ENCODE measurements at places on chromosomes 1 and 21. TPM values are rescaled to one million over a fixed set of nuclear protein-coding genes. Genes with fewer than 3 reads are reported as not detected.

DNA sequence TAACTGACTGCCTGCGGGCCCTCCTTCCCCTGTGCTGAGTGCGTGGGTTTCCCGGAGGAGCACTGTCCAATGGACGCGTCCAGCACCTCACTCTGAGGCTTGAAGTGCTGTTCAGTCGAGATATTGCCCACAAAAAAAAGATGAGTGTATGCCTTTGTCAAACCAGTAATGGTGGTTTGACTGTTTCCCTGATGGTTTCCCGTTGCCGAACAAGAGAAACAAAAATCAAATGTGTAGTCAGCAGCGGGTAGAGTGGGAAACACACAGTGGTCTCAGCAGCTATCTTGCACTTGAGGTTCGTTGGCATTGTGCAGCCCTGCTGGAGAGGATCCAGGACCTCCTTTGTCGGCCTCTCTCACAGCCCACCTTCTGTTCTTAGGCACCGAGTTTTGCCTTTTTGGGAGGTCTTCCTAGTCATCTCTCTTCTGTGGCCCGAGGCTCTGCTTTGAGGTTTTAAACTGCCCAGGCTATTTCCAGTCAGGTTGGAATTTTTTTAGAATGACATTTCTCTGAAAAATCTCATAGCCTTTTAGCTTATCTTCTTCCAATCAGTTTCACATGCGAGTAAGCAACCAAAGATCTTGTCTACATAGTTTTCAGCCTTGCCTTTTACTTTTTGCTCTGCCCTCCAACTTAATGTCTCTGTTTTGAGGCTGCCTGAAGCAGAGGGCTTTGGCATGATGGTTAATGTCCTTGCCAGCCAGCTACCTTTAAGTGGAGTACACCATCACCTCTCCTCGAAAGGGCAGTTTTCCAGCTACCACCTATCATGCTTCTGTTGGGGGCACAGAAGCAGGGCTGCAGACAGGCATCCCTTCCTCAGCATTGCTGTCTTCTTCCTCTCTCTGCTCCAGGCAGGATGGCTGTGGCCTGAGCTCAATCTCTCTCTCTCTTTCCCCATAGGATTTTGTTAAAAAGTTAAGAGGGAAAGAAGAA is 132.3 kb downstream of the URB2 start:
- DNase-seq: no peak

- no peak for DNase-seq
Observed at GRCh38 chr1:32197074-32197473, 3.3 kb upstream of the CCDC28B start.

DNA sequence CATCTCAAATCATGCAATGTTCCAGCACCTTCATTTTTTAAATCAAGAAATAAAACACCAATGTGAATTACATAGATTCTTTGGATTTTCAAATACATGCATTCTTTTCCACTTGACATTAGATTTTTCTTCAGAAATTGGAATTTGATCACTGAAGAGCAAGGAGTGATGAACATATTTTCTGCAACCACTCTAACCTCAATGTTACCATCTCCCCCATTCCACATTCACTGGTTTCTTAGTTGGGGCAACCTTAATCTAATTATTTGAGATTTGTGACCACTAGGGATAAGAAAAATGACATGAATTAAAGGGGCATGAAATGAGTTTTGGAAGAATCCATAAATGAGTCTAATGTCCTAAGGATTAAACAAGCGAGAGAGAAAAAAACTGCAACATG is 168.7 kb upstream of the NR5A2 start:
- DNase-seq: no peak

- DNase-seq: peak; percentile 65
Observed at GRCh38 chr1:2174348-2175054, 20.1 kb downstream of the FAAP20 start.

- peak; percentile 67 for DNase-seq
Observed at GRCh38 chr1:203325026-203325417, 19.7 kb downstream of the BTG2 start.

DNA sequence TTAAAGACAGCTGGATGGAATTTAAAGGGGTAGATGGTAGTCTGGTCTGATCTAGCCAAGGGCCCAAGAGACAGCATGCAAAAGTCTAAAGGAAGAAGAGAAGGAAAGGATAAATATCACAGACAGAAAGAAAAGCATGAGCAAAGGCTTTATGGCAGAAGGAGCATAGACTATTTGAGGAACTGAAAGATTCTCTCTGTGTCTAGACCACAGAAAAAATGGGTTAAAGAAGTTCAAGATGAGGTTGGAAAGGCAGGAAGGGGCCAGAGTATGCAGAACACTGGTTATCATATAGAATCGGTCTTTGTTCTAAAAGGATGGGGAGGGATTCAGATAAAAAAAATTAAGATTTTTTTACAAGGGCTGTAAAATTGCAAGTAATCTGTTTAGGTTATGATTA is 136.8 kb upstream of the SGIP1 start:
- DNase-seq: no peak

GRCh38 chr1:162725301-162725837 is 65.1 kb upstream of the HSD17B7 start:
- no peak for DNase-seq

DNA sequence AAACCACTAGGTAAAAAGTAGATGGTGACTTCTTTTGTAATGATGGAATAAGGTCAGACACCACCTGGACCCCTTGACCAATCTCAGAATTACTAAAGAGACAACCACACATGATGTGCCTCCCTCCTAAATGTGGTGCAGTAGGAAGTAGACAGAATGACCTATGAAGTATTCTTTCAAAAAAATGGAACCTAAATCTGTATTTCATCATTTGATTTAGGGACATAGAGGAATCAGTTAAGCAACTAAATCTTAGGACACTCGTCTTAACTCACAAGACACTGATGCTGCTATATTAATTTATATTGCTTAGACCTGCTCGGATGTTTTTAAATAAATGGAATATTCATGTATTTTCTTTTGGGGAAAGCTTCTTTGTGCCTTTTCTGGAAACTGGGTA is 80.9 kb upstream of the IRF2BP2 start:
- DNase-seq: no peak

DNA sequence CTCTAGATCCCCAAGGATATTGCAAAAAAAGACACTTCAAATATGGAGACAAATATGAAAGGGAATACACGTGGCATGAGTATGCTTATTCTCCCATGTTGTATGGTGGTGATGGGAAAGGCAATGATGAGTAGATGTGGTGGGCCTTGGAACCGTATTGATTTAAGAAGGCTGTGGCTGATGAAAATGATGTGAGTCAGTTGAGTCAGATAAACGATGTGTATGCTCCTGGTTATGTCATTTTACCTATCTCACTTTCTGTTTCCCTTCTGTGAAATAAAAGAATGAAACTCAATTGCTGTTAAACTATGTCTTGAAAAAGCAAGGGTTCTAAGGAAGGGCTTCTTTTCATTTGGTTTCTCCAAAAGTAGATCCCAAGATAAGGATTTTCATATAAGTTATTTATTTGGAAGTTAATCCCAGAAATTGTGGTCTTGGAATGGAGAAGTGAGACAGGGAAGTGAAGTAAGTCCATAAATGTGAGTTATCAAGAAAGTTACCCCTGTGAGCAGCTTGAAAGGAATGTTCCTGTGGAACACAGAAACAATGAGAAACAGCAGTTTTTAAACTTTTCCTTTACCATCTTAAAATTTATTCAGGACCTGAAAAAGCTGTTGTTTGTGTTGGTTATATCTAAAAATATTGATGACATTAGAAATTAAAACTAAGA is 292.0 kb downstream of the DUSP10 start:
- no peak for DNase-seq

DNA sequence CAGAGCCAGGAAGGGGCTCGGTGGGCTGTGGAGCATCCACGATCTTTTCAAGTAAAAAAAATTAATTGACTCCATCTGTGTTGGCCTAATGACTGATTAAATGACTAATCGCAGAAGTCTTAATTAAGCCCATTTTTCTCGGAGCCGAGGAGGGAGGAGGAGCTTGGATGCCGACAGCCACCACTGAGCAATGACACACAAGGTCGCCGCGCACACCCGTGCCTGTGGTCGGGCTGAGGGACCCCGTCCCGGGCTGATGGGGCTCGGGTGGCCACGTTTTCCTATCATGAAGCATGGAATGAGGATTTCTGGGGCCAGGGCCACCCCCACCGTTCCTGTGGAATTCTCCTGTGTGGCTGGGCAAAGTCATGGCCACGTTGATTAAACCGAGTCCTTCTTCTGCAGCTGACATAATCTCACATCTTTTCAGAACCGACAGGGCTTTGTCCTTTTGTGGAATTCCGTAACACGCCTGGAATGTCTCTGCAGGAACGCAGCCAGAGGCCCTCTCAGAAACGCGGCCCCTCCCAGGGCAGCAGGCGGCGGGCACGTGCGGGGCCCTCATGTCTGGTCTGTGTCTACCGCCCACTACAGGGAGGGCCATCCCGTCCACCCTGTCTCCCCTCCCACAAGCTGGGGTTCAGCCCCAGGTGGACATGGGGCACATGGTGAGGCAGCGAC is 60.7 kb downstream of the MORN1 start:
- no peak for DNase-seq

DNA sequence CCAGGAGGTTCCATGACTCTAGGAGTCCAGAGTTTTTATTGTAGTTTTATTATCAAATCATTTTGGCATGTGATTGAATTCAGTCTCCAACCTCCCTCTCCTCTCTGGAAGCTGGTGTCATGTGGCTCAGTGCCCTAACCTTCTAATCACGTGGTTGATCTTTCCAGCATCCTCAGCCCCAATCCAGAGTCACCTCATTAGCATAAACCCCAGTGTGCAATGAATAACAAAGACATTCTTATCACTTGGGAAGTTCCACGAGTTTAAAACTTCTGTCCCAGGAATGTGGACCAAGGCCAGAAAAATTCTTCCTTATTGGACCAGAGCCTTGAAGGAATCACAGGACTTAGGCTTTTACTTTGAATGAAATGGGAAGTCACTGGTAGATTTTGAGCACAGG is 52.2 kb downstream of the KIRREL1 start:
- DNase-seq: no peak

- DNase-seq: no peak
Observed at GRCh38 chr1:30527511-30528140, 195.8 kb downstream of the MATN1 start.

- DNase-seq: no peak
Observed at GRCh38 chr1:90919900-90920299, 101.9 kb downstream of the ZNF644 start.

DNA sequence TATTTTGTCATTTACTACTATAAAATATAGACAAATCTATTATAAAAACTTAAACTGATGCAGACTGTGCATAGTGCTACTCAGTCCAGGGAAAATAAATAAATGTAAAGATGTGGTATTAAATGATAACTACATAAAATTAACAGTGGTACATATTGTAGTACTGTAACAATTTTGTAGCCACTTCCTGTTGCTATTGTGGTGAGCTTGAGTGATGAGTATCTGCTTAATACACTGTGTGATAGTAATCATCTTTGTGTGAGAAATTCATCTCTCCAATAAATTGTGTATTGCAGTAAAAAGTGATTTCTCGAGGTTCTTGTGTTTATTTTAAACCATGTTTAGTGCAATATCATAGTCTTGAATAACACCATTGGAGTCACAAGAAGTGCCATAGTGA is 353.4 kb upstream of the ZRANB2 start:
- no peak for DNase-seq

- no peak for DNase-seq
Observed at GRCh38 chr1:51621841-51622454, 5.1 kb downstream of the OSBPL9 start.

- no peak for DNase-seq
Observed at GRCh38 chr1:4512636-4513035, 141.8 kb upstream of the AJAP1 start.

- DNase-seq: no peak
Observed at GRCh38 chr1:42420911-42421585, 34.8 kb downstream of the ZMYND12 start.

- no peak for DNase-seq
Observed at GRCh38 chr1:240582953-240583352, 29.0 kb downstream of the GREM2 start.

DNA sequence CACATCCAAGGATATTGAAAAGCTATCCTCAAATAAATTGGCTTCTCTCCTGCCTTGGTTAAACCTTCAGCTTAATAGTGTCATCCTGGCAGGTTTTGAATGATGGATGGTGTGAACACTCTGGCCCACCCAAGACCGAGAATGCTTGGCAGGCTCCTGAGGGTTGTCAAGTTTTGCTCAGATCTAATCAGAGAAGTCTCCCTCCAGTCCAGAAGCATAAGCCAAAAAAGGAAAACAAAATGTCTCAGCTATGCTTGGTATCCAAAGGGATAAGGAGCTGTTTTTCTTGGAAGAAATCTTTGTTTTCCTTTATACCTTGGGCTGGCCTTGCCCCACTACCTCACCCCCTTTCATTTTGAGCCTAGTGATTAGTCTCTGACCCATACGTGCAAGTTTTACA is 172.7 kb downstream of the CRB1 start:
- no peak for DNase-seq

- DNase-seq: no peak
Observed at GRCh38 chr1:240691909-240692705, 80.2 kb upstream of the GREM2 start.

- no peak for DNase-seq
Observed at GRCh38 chr1:39826583-39826982, 37.9 kb upstream of the BMP8B start.

GRCh38 chr21:15199414-15200383 is 134.9 kb upstream of the NRIP1 start:
- no peak for DNase-seq

- no peak for DNase-seq
Observed at GRCh38 chr1:37404711-37405110, 69.7 kb upstream of the ZC3H12A start.

DNA sequence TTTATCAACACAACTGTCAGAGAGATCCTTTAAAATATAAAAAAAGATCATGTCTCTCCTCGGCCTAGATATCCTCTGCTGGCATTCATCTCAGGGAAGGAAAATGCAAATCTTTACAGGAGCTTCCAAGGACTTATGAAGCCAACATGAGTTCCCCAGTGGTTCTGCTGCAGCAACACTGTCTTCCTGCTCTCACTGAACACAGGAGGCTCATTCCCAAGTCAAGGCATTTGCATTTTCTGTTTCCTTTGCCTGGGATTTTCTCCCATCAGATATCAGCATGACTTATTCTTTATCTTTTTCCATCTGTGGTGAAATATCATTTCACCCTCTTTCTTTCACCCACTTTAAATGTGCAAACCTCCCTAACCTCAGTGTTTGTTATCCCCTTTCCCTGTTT is 513.8 kb upstream of the ZP4 start:
- no peak for DNase-seq

GRCh38 chr1:79079770-79080169 is 73.2 kb upstream of the ADGRL4 start:
- no peak for DNase-seq

- no peak for DNase-seq
Observed at GRCh38 chr21:43031121-43031619, 44.5 kb downstream of the CBS start.

GRCh38 chr1:171754353-171754705 is 12.5 kb upstream of the VAMP4 start:
- DNase-seq: no peak

GRCh38 chr21:45532826-45533360 is 9.3 kb downstream of the SLC19A1 start:
- DNase-seq: peak; percentile 33

AXDND1 gene
- total RNA-seq: 0.64 TPM

SV2A gene
- total RNA-seq: 27.5 TPM

PADI4 gene
- total RNA-seq: 4.3 TPM

KRTAP19-1 gene
- not detected for total RNA-seq

DRAM2 gene
- total RNA-seq: 36.7 TPM

HCRTR1 gene
- total RNA-seq: not detected

LCE3C gene
- total RNA-seq: not detected

STYXL2 gene
- total RNA-seq: not detected

LAMTOR2 gene
- total RNA-seq: 50.9 TPM

PRRX1 gene
- total RNA-seq: not detected

C1QA gene
- total RNA-seq: 0.88 TPM

TDRD5 gene
- total RNA-seq: not detected

FCRL2 gene
- total RNA-seq: not detected

FOXD2 gene
- 0.50 TPM for total RNA-seq

HTR6 gene
- 0.14 TPM for total RNA-seq

PDC gene
- total RNA-seq: not detected

C1orf141 gene
- not detected for total RNA-seq

Data from activated naive CD8-positive, alpha-beta T cell treated with anti-CD3 and anti-CD28 coated beads, Interleukin-2, amount 10 ng/mL, durations not matched to agents 7 days and 5 days (primary cell).